ENCODE measurements at places on chromosomes 2 and 18. TPM values are rescaled to one million over a fixed set of nuclear protein-coding genes. Genes with fewer than 3 reads are reported as not detected.

The CCT4 gene
- total RNA-seq, result 115 TPM

The SLC23A3 gene
- 1.4 TPM for total RNA-seq

The CCDC178 gene
- total RNA-seq, result 0.64 TPM

The MALL gene
- 30.8 TPM for total RNA-seq

The KCNF1 gene
- 0.67 TPM for total RNA-seq

The CD8B2 gene
- total RNA-seq, result not detected

The CYP27C1 gene
- 0.56 TPM for total RNA-seq
